ENCODE measurements at places on chromosomes 11 and 22.

DNA sequence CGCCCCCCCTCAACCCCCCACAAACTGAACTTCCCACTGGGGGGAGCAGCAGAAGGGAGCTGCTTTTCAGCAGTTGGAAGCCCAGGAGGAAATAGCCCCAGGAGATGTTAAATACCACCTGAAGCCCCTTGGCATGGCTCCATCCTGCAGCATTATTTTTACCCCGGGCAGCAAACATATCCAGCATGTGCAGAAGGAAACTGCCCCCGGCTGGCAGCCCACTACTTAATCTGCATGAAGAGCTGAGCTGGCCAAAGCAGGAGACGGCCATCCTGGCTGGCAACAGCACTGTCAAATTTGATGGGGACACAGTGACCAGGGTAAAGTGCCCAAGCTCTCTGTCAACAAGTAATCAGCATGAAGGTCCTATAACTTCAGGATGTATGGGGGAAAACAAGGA lies 32.0 kb downstream of the BUD13 start:
- no peak for DNase-seq

DNA sequence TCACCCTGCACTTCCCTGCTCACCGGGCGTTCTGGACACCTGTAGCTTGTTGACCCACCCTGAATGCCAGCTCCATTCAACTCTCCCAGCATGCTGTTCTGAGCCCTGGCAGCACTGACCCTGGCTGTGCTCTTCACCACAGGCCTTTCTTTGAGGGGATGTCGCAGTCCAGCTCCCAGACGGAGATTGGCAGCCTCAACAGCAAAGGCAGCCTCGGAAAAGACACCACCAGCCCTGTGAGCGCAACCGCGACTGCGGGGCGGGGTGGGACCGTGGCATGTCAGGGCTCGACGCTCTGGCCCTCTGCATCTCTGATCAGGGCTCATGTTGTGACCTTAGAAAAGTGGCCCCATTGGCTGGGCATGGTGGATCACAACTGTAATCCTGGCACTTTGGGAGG lies 47.4 kb upstream of the RAB1B start:
- no peak for DNase-seq

DNA sequence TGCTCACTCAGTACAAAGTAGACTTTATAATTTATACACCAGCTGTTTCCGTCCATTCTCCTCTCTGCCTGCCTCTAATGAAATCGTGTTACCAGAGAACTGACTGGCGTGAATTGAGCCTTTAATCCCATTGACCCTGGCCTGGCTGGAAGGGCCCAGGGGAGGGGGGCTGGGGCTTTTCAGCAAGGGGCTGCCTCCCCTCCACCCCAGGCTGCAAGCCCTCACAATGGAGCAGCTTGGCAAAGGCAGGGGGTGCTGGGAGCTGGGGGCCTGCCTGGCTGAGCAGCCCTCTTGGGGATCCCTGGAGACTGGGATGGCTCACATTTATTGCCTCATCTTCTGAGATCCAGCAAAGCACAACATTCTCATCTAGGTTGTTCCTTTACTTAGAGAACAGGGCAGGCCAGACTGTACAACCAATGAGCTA lies 25.8 kb upstream of the LMO1 start:
- no peak for DNase-seq

GRCh38 chr11:133967599-133968238 lies 11.0 kb upstream of the IGSF9B start:
- no peak for DNase-seq

DNA sequence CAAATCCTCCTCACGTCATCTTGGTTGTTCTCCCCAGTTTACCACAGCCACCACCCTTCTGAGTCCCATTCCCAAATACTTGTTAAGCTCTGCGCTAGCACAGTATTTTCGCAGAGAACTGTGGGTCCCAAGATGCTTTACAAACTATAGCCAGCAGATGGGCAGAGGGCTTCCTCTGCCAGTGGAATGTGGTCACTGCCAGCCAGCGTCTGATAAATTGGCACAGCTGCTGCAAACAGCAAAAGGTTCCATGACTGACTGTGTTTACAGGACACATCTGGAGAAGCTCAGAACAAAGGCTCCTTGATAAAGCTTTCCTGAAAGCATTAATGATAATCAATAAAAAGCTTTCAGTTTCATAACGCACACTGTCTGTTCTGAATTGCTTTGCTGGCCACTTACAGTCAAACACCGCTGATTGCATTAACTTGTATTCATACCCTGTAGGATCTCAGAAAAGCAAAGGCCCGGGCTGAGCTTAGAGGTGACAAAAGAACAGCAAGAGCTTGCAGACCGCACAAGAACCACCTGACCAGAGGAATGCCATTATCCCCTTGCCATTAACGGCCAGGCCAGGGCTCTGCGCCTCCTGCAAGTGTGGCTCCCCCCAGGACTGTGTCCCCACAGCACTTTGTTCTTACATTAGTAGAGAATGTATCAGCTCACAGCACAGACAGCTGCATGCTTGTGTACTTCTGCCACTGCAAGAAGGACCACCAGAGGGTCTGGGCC lies 120.6 kb downstream of the MICAL3 start:
- no peak for DNase-seq

DNA sequence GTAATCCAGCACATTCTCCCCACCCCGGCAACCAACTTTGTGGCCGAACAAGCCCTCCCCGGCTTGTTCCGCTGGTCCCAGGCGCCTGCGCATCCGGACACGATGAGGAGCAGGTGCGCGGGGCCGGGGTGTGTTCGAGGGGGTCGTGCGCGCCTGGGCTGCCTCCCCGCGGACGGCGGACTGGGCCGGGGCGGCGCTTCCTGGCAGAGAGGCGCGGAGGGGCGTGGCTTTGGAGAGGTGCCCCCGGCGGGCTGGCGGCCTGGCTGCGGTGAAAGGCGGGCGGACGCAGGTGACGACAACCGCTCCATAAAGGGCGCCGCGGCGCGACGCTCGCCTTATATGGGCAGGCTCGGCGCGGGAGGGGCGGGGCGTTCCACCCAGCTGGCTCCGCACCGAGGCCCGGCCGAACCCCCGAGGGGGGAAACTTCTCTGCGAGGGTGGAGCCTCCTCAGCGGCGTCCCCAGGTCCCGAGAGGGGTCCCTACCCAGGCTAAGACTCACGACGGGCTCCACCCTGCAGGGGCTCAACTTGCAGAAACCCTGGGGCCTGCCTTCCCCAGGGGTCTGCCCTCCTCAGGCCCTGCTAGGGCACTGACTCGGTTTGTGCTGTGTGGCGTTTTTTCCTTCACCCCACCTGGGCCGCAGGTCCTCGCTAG lies 26.4 kb downstream of the TXN2 start:
- DNase-seq = peak; percentile 94

GRCh38 chr11:86740628-86741483 lies 59.5 kb upstream of the PRSS23 start:
- DNase-seq = no peak

GRCh38 chr11:76807206-76807875 lies 24.2 kb downstream of the TSKU start:
- DNase-seq = peak; percentile 54

DNA sequence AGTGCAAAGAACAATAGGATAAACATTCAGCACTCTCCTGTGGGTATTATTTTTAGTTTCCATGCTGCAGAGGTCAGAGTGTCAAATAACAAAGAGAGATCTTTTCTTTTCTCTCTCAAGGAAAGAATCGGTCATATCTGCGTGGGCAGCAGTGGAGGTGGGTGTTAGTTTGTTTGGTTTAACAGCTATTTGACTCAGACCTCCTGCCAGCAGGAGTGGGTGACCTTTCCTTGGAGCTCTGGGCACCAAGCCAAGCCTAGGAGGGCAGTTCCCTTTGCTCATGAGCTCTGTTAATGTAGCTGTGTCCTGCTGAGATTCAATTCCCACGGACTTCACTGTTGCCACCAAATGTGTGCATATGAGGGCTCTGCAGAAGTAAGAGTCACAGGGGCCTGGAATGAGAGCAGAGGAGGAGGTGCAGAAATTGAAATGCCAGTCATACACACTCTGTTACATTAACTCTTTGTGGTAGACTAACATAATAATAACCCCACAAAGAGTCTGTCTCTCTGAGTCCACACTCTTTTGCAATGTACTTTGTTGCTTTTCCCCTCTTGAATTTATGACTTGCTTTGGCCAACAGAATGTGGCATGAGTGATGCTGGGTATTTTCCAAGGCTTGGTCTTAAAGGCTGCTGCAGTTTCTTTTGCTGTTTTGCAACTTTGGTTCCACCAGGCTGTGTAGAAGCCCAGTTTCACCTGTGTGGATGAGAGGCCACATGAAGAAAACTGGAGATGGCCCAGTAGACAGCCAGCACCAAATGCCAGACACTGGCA lies 76.0 kb upstream of the GRK3 start:
- DNase-seq = no peak

- peak; percentile 63 for DNase-seq
Measured at GRCh38 chr11:120890609-120891320, 133.1 kb upstream of the TBCEL start.

GRCh38 chr11:18669219-18669596 lies 29.4 kb upstream of the TMEM86A start:
- no peak for DNase-seq

- no peak for DNase-seq
Measured at GRCh38 chr11:3956748-3957147, 101.3 kb downstream of the STIM1 start.

GRCh38 chr11:26227301-26227746 lies 104.6 kb upstream of the ANO3 start:
- no peak for DNase-seq

GRCh38 chr11:12719221-12719620 lies 45.0 kb downstream of the TEAD1 start:
- DNase-seq = no peak

GRCh38 chr11:31558001-31558400 lies 48.4 kb downstream of the ELP4 start:
- no peak for DNase-seq

DNA sequence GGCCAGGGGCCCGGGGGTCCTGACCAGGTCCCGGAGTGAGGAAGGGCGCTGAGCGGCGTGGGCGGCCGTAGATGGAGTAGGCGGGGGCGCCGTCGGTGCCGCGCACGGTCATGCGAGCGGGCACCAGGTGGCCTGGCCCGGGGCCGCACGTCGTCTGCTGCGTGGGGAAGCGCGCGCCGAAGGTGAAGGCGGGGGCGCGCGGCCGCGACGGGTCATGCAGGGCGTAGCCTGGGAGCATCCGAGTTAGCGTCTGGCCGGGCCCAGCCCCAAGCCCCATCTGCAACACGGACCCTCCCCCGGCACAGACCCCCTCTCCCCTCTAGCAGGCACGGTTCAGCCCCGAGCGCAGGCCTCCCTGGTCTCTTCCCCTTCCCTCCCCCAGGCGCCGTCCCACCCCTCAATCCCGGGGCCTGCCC lies 1.7 kb upstream of the TYMP start:
- DNase-seq = no peak

DNA sequence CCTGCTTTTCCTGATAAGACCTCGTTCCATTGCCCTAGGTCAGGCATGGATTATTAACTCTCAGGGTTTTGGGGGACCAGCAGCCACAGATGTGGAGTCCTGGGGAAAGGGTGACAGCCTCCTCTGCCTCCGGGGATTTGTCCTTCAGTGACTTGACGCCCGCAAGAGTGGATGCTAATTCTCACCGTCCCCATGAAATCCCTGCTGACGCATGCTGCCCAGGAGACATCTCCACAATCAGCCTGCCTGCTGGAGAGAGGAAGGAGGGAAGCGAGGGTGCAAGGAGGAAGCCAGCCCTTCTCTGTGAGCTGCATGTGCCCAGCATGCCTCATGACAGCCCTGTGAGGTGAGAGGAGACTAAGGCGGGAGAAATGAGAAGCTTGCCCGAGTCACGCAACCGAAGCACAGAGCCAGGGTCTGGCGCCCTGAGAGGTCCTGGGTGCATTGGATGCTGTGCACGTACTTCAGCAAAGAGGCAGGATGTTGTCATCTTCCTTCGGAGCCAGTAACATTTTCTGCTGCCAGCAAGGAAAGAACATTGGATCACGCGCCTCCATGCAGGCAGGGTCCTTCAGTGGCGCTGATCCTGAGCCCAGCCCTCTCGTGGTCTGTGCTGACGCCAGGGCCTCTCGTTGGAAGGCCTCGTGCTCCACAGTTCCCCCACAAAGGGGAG lies 27.3 kb upstream of the KRTAP5-6 start:
- no peak for DNase-seq

DNA sequence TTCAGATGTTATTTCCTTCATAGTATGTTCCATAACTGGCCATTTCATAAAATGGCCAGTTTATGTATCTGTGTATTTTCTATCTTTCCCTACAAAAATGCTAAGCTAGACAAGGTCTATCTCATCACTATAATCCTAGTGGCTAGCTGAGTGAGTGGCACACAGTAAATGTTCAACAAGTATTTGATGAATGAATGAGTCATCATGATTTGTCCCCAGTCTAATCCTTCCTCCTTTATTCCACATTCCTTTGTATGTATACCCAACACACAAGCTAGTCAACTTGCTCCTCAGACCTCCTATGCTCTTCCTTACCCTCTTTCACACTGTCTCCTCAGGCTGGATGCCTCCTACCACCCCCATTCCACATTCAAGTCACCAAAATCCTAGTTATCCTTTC lies 12.5 kb downstream of the APLNR start:
- no peak for DNase-seq

GRCh38 chr11:119373921-119374631 lies 7.4 kb downstream of the USP2 start:
- peak; percentile 53 for DNase-seq

DNA sequence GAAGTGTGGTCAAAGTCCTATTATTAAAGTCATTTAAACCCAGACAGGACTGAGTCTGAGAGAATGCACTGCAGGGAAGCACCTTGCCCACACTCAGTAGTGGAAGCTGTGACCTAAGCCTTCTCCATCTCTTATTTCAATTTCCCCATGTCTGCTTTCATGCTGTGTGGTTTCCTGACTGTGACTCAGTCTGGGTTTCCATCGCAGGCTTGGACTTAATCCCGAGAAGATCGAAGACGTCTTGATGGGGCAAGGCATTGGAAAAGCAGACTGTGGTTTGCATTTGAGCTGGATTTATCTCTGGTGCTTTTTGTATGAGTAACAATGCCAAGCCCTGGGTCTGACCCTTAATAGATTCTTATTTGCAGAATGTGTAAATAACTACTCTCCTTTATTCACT lies 238.9 kb downstream of the NTM start:
- DNase-seq = no peak

GRCh38 chr22:46612904-46613605 lies 7.1 kb upstream of the GRAMD4 start:
- DNase-seq = no peak

GRCh38 chr11:95228081-95228749 lies 2.8 kb downstream of the SESN3 start:
- no peak for DNase-seq

DNA sequence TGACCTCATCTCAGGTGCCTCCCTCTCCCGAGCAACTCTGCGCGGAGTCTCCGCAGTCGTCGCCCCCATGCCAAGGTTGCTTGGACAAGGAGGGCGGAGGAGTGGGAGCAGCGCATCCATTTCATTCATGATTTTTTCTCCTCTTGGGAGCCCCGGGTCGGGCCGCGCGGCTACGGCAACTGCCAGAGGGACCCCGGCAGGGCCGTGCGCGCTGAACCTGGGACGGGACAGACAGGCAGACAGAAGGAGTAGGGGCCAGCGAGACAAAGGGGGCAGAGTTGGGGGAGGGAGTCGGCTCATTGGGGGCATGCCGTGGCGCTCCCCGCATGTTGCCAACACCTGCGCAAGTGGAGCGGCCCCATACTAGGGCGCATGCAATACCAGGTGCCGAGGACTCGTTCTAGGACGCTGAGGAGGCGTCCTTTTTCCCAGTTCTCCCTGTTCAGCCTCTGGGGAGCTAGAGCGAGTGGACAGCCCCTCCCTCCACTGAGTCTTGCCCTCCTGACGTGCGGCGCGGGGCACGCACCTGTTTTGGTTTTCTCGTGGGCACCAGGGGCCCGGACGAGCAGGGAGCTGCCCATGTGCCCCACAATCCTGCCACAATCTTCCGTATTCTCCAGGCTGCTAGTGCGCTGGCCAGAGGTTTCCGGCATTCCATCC lies 501 bp upstream of the PTPN5 start:
- no peak for DNase-seq

- no peak for DNase-seq
Measured at GRCh38 chr11:76369406-76369805, 11.5 kb downstream of the THAP12 start.
